Stimulated activated CD4-positive, alpha-beta T cell treated with anti-CD3 and anti-CD28 coated beads, Interleukin-2, amount 100 ng/mL, for 24 hours (primary cell): ENCODE measurements at places on chromosomes 1 and 21.

- DNase-seq = no peak
These were observed 16.8 kb downstream of the PPP1R12B start for GRCh38 chr1:202365092-202365815.

GRCh38 chr1:88727205-88727604 lies 43.1 kb downstream of the PKN2 start:
- DNase-seq = no peak

DNA sequence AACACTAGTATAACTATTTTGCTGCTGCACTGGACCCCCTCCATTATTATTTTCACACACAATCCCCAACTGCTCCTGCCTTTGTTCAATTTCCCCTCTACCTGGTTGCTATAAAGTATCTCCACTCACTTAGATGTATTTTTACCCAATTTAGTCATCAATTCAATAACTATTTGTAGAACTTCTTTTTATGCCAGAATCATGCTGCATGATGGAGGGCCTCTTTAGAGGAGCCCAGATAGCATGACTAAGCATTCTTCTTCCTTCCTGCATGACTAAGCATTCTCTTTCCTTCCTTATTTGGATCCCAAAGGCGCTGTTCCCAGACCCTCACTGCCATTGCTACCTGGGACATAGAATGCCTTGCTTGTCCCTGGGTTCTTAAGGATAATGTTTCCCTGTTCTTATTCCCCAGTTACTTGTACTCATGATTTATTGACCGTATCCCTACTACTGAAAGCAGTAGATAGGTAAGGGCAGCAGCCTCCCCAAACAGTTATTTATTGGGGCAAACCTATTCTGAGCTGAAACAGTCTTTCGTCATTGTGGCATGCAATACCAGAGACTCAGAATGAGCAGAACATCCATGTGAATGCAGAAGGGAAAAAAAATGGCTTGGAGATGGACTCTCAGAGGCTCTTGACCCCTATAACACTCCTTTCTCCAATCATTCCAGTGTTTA lies 89.3 kb upstream of the AKT3 start:
- no peak for DNase-seq

DNA sequence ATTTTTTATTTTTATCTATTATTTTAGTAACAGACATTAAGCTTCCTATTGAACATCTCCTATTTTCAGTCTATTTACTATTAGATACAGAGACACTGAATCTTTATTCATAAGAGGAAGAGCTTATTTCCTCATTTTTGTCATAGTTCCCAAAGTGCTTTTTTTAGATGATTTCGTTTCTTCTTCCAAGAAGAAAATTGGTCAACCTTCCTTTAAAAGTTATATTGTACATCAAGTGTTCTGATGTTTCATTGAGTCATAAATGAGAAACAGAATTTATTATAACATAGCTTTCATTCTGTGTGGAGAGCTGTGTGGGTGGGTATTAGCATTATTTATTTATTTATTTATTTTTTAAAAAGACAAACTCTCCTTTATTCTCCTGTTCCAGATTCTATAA lies 50.6 kb upstream of the BACH1 start:
- no peak for DNase-seq

DNA sequence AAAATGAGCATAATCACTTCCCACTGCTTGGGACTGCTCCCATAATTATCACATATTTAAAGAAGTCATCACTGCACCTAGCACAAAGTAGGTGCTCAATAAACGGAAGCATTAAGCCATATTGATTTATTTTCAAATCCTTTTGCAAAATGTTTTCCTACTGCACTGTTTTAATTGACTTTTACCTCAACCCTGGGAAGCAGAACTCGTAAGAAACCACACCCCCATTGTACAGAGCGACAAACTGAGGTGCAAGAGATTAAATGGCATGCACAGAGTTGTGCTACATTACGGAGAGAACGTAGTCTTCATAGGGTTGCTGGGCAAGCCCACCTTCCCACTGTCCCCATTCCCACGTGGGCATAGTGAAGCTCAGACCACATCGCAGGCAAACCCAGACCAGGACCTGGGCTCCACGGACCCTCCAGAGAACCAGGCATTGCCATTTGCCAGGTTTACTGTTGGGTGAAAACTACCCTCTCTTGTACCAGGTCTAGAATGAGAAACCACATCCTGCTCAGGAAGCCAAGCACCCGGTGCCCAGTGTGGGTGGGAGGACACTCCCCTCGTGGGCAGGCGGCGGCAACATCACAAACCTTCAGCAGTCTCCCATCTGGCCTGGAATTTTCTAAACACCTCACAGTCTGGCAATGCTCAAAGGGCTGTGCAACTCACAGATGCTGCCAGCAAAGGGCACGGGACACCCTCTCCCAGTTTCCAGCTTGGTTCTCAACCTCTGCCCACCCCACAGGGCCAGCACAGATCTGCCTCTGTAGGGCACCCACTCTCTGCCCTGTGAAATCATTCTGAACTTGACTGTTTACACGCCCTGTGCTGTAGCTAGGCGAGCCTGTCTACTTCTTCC lies 8.2 kb downstream of the IFFO2 start:
- peak; percentile 54 for DNase-seq

GRCh38 chr1:207744000-207744534 lies 7.8 kb upstream of the CD46 start:
- no peak for DNase-seq

DNA sequence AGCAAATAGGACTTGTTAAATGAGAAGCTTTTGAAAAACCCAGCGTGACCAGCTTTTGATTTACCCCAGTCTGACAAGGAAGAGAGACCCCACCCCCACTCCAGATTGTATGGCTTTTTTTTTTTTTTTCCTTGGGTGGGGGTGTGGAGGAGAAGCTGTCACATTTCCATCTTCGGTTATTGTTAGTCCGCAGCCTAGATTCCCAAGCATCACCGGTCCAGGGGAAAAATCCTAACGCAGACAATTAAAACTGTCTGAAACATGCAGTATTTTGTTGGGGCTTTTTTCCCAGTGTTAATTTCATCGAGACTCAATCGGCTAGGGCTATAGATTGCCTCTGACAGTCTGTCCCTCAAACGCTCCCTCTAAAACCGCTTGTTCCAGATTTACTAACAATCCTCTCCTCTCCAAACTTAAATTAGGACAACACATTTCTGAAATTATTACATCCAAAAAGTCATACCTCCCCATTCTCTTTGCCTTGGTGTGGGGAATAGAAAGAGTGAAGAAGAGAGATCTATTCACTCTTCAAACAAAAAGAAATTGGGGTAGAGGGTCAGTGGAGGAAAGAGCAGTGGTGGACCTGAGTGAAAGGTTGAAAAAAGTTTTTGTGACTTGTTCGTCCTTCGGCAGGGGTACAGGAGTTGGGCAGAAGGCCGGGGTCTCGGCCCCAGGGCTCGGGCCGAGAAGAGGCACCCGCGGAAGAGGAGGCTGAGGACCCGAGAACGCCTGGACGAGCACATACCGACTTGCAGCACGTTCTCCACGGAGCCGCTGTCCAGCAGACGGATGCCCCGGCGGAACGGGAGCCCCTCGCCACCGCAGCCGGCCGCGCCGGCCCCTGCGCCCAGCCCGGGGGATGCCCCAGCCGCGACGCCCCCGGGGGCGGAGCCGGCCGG lies 1.1 kb downstream of the ZSWIM5 start:
- DNase-seq = peak; percentile 38
